ENCODE measurements at places on chromosomes 2 and 18. TPM values are rescaled to one million over a fixed set of nuclear protein-coding genes. Genes with fewer than 3 reads are reported as not detected.

DNA sequence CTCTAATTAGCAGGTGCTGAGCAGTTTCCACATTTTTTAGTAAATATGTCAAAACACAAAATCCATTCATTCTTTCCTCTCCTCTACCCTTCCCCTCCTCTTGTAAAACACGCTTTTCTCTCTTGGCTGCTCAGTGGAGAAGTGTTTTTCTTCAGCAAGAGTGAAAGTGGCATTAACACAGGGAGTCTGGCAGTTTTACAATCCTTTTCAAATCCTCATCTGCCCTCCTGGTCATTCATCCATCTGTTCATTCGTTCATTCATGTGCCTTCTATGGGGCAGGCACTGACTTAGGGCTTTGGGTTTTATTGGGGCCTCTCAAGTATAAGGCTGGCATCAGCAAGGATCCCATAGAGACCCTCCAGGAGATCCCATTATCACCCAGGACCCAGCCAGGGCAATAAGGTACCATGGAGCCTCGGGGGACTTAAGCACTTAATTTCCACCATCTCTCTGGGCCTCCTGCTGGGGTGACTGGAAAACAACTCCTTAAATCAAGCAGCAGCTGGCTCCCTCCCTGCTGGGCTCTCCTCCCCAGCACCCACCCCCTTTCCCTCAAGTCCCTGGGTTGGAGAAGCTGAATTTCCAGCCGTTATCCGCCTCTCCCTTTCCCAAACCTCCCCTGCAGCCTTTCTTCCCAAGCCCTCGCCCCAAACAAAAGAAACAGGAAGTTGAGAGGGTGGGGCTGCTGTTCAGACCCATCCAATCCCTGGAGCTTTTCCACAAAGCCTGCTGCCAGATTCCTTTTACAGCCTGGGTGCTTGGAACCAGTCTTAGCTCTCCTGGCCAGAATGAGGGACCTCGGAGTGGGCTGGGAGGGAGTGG is 32.6 kb downstream of the MARCHF4 start:
- no peaks in the 10 kb centered on the region for H3K27me3 ChIP-seq
- peaks cover 17% of the 10 kb centered on the region for H3K4me1 ChIP-seq
- no peak overlapping the region for H3K4me3 ChIP-seq
- H3K27ac ChIP-seq, result peak overlapping the region; percentile 57

The CD28 gene
- not detected for total RNA-seq

The ITGA6 gene
- total RNA-seq, result 34.6 TPM

GRCh38 chr2:197130318-197130717 is 180.3 kb downstream of the ANKRD44 start:
- H3K36me3 ChIP-seq, result no peaks in the 10 kb centered on the region
- no peak overlapping the region for H3K27ac ChIP-seq
- no peaks in the 10 kb centered on the region for H3K27me3 ChIP-seq
- no peak overlapping the region for H3K4me3 ChIP-seq

The KCNG2 gene
- not detected for total RNA-seq

GRCh38 chr2:136327162-136327852 is 209.4 kb upstream of the CXCR4 start:
- no peaks in the 10 kb centered on the region for H3K36me3 ChIP-seq
- DNase-seq, result peak; percentile 61
- no peak overlapping the region for H3K27ac ChIP-seq
- peak overlapping the region; percentile 14 for H3K4me3 ChIP-seq
- H3K4me1 ChIP-seq, result peaks cover 13% of the 10 kb centered on the region
- no peaks in the 10 kb centered on the region for H3K27me3 ChIP-seq

DNA sequence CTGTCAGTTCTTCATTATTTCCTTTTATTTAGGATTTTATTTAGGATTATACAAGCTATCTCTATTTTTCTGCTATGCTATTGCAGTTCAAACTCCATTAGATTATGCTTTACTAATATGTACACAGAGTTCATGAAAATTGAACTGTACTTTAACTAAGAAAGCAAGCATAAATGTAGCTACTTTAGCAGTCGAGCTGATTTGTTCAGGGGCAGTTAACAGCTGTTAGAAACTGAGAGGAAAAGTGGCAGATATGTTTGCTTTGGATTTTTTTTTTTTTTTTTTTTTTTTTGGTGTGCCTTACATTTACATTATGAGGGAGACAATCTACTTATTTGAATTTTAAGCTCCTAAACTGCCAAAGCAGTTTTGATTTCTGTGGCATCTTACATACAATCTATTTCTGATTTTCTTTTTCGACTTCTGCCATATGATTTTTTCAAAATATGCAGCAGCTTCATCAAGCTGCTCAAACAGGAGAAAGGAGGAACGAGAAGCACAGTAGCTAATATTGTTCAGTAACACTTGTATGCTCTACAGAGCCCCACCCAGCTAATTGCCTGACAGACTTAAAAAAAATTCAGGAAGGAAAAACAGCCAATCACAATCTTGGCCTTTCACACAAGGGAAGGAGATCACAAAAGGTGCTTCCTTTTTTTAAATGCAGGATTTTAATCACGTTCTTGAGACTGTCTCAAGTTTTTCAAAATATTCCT is 233.4 kb upstream of the SIX3 start:
- peaks cover 37% of the 10 kb centered on the region for H3K36me3 ChIP-seq
- DNase-seq, result no peak
- peaks cover 4% of the 10 kb centered on the region for H3K4me1 ChIP-seq
- no peaks in the 10 kb centered on the region for H3K27me3 ChIP-seq
- H3K4me3 ChIP-seq, result no peak overlapping the region

DNA sequence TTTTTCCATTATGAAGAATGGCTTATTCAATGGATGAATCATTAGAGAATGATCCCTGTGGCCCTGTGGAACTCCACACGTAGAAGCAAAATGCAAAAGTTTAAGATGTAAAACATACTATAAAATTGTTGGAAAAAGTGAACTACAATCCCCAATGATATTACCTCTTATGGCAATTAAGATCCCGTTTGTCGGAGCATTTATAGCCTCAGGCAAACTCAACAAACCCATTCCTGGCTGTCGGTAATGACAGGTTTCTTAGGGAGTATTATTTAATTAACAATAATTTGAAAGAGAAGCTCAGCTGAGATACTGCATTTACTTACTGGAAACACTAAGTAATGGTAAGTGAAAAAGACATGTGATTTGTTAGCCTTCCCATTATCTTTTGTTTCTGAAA is 138.3 kb downstream of the CDH20 start:
- H3K27me3 ChIP-seq, result no peaks in the 10 kb centered on the region
- H3K27ac ChIP-seq, result peak overlapping the region; percentile 88

Measured in endodermal cell (in vitro differentiated cells).